Activated naive CD4-positive, alpha-beta T cell (primary cell): ENCODE measurements at places on chromosomes 3 and 15.

GRCh38 chr3:140145528-140145927, 210.5 kb downstream of the CLSTN2 start:
- no peak for DNase-seq

- no peak for DNase-seq
These were observed 55.6 kb downstream of the TMEM45A start for GRCh38 chr3:100548053-100548452.

- DNase-seq, result no peak
These were observed 2.9 kb downstream of the ADPRH start for GRCh38 chr3:119582178-119582577.

DNA sequence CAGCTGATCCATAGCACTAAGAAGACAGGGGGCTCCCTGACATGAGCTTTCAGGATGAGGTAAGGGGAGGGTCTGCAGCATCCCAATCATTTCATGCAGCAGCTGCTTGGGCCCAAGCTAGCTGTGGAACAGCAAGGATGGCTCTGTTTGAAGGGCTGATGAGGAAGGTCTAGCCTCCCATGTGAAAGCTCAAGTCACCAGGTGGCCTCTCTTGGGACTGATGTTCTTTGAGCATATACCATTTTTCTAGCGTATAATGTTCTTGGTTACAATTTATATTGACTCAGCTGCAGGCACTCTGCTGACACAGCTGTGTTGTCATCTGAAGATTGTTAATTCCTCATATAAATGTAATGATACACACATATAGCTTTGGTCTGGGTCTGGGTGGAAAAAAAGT, 87.0 kb downstream of the CD200R1L start:
- DNase-seq, result no peak

DNA sequence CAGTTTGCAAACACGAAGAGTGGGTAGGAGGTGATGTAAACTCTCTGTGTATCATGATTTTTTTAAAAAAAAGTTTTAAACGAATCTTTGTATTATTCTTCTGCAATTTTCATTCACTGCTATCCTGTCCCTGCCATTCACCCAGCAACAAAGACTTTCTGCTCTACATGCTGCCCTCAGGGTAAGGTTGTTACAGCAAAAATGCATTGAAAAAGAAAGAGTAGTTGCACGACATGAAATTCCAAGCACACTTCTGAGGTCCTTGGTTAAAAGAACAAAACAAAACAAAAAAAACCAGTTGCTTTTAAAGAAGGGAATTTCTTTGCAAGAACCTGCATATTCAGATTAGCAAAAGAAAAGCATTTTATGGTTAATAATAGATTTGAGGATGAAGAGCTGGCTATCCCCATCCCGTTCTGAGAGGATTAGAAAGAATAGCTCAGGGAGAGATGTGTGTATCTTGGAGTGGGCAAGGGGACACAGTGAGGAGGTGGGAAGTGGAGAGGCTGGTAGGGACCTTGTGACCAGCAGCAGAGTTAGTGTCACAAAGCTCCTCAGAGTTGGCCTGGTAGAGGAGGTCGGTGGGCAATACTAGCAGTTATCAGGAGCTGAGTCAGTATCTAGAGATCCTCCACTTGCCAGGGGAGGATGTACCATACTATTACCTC, 290.8 kb downstream of the NEK10 start:
- DNase-seq, result no peak

GRCh38 chr15:61856295-61856694, 204.0 kb downstream of the VPS13C start:
- no peak for DNase-seq

GRCh38 chr15:57914350-57915055, 151.0 kb downstream of the ALDH1A2 start:
- DNase-seq, result no peak

DNA sequence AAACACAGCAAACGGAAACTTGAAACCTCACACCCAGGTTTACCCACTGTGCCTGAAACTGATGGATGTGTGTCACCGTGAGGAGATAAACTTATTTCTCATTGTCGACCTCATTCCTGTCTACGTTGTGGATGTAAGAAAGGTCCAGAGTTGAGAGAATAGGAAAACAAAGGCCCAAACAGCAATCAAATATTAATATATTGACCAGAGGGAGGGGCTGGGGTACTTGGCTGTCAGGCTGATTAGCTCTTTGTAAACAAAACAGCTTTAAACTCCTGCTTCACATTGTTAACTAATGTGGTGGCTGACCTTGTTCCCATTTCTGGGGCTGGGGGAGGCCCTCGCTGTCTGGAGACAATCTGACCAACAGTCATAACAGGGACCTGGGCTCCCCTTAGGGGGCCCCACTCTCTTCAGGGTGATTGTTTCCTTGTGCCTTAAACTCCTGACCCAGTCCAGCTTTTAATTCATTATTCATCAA, 937.6 kb downstream of the MCTP2 start:
- DNase-seq, result no peak

GRCh38 chr3:141828890-141829289, 47.6 kb upstream of the ATP1B3 start:
- no peak for DNase-seq

GRCh38 chr3:55882006-55882405, 394.9 kb upstream of the WNT5A start:
- DNase-seq, result no peak

GRCh38 chr15:23877502-23878412, 190.7 kb upstream of the NDN start:
- DNase-seq, result no peak
